ENCODE measurements at places on chromosomes 7 and 10.

- H3K36me3 ChIP-seq, result no peaks in the 10 kb centered on the region
- no peak overlapping the region for H3K4me3 ChIP-seq
- no peaks in the 10 kb centered on the region for H3K27me3 ChIP-seq
These were observed 252.5 kb upstream of the VWC2 start for GRCh38 chr7:49520951-49521350.

- peaks cover 53% of the 10 kb centered on the region for H3K27me3 ChIP-seq
- H3K4me1 ChIP-seq, result peaks cover 3% of the 10 kb centered on the region
- DNase-seq, result no peak
- no peaks in the 10 kb centered on the region for H3K36me3 ChIP-seq
- no peak overlapping the region for H3K4me3 ChIP-seq
These were observed 82.5 kb downstream of the ZNF467 start for GRCh38 chr7:149690688-149691446.

DNA sequence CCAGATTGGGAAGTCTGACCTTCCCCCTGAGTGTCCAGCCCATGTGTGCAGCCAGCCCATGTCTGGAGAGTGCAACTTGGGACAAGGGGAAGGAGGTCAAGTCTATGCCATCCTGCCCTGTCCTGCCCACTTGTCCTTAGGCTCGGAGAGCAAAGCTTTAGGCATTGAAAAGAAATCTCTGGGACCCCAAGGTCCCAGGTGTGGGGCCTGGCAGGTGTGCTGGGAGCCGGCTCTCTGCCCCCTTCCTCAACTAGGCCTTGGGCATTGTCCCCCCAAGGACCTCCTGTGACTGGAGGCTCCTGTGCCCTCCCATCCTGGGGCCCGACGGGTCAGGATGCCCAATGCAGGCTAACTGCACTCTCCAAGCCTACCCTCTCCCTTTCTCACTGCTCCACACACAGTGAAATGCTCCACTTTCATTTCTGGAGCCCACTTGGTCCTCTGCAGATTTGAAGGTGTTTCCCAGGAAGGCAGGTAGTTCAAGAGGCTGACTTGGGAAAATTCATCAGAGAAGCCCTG, 124.7 kb downstream of the PTPN20 start:
- H3K4me1 ChIP-seq, result peaks cover 11% of the 10 kb centered on the region
- H3K27me3 ChIP-seq, result no peaks in the 10 kb centered on the region
- peak; percentile 67 for DNase-seq
- H3K36me3 ChIP-seq, result no peaks in the 10 kb centered on the region
- no peak overlapping the region for H3K4me3 ChIP-seq

DNA sequence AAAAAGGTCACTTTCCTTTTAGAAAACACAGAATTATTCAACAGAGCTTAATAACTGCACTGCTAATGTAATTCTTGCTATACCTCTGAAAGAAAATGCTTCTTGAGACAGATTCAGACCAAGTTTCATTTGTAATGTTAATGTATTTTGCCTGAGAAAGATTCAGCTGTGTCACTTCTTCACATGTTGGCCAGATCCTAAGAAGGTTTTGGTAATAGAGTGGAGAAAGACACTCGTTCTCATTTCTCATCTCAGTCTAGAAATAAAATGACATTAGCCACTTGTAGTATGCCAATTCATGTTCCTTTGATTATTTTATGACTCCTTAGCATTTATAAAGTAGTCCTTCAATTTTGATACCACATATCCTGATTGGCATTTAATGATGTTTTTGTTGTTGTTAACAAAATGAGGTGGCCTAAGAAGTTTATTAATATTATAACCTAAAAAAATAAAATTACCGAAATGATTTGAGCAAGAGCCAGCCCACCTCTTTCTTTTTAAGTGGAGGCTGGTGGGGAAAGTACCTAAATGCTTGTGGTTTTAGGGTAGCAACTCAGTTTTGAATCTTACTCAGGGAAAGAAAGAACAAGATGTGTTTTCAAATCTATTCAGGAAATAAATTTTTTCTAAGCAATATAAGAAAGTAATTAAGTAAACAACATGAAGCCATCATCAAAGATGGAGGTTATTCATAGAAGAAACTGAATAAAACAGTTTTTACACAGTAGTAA, 16.4 kb upstream of the ELAPOR2 start:
- H3K36me3 ChIP-seq, result no peaks in the 10 kb centered on the region
- no peak overlapping the region for H3K4me3 ChIP-seq
- H3K27ac ChIP-seq, result no peak overlapping the region
- DNase-seq, result no peak
- no peaks in the 10 kb centered on the region for H3K27me3 ChIP-seq
- H3K4me1 ChIP-seq, result no peaks in the 10 kb centered on the region

- no peak overlapping the region for H3K27ac ChIP-seq
- H3K4me1 ChIP-seq, result no peaks in the 10 kb centered on the region
- no peak for DNase-seq
- no peaks in the 10 kb centered on the region for H3K27me3 ChIP-seq
- H3K4me3 ChIP-seq, result no peak overlapping the region
These were observed 21.3 kb downstream of the MSRB2 start for GRCh38 chr10:23116486-23117205.

DNA sequence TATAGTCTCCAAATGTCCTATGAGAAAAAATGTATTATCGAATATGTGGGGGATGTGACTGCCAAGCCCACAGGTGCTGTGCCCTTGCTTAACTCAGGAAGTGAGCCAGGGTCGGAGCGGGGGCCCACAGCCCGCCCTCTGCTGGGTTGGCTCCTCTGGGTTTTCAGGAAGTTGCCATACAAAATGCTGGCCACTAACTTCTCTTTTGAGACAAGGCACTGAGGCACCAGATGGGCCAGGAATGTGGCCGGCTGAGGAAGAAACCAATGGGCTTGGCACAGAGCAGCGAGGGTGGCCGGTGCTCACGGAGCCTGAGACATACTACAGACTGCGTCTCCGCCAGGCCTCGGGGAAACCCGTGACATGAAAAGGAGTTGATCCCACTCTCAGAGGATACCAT, 58.9 kb downstream of the FAM53B start:
- H3K4me1 ChIP-seq, result peaks cover 68% of the 10 kb centered on the region
- H3K27me3 ChIP-seq, result no peaks in the 10 kb centered on the region
- H3K4me3 ChIP-seq, result no peak overlapping the region
- no peak for DNase-seq
- H3K27ac ChIP-seq, result peak overlapping the region; percentile 36
- H3K36me3 ChIP-seq, result peaks cover 28% of the 10 kb centered on the region

GRCh38 chr7:107035446-107035845, 9.1 kb upstream of the PRKAR2B start:
- H3K4me1 ChIP-seq, result no peaks in the 10 kb centered on the region
- H3K27me3 ChIP-seq, result no peaks in the 10 kb centered on the region
- no peak overlapping the region for H3K4me3 ChIP-seq
- no peak overlapping the region for H3K27ac ChIP-seq

DNA sequence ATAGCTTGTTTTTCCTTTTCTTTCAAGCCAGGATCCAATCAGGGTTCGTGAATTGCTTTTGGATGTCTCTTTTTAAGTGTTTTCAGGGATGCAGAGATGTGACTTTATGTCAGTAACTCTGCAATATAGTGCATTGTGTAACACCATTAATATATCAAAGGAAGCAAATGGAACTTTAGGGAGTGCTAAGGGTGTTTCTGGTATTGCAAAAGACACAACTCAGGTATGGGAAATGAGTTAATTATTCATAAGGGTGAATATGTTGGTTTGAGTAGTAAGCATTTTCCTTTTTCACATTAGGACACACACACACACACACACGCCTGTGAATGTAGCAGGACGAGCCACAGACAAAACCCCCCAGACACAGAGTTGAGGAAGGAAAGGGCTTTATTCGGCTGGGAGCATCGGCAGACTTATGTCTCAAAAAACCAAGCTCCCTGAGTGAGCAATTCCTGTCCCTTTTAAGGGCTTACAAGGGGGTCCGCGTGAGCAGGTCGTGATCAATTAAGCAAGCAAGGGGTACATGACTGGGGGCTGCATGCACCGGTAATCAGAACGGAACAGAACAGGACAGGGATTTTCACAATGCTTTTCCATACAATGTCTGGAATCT, 31.8 kb upstream of the GSDME start:
- no peak for DNase-seq
- H3K36me3 ChIP-seq, result no peaks in the 10 kb centered on the region
- H3K27me3 ChIP-seq, result no peaks in the 10 kb centered on the region

GRCh38 chr10:45997557-45997956, 25.3 kb downstream of the TIMM23 start:
- H3K4me1 ChIP-seq, result no peaks in the 10 kb centered on the region
- no peak overlapping the region for H3K4me3 ChIP-seq
- peaks cover 59% of the 10 kb centered on the region for H3K36me3 ChIP-seq

GRCh38 chr7:3767917-3768777, 467.1 kb downstream of the SDK1 start:
- DNase-seq, result no peak
- H3K36me3 ChIP-seq, result no peaks in the 10 kb centered on the region
- no peak overlapping the region for H3K4me3 ChIP-seq
- no peak overlapping the region for H3K27ac ChIP-seq
- H3K4me1 ChIP-seq, result no peaks in the 10 kb centered on the region

- no peak for DNase-seq
- H3K4me1 ChIP-seq, result no peaks in the 10 kb centered on the region
- no peaks in the 10 kb centered on the region for H3K27me3 ChIP-seq
- peaks cover 46% of the 10 kb centered on the region for H3K36me3 ChIP-seq
- no peak overlapping the region for H3K4me3 ChIP-seq
These were observed 8.1 kb downstream of the TFAM start for GRCh38 chr10:58393317-58393716.

DNA sequence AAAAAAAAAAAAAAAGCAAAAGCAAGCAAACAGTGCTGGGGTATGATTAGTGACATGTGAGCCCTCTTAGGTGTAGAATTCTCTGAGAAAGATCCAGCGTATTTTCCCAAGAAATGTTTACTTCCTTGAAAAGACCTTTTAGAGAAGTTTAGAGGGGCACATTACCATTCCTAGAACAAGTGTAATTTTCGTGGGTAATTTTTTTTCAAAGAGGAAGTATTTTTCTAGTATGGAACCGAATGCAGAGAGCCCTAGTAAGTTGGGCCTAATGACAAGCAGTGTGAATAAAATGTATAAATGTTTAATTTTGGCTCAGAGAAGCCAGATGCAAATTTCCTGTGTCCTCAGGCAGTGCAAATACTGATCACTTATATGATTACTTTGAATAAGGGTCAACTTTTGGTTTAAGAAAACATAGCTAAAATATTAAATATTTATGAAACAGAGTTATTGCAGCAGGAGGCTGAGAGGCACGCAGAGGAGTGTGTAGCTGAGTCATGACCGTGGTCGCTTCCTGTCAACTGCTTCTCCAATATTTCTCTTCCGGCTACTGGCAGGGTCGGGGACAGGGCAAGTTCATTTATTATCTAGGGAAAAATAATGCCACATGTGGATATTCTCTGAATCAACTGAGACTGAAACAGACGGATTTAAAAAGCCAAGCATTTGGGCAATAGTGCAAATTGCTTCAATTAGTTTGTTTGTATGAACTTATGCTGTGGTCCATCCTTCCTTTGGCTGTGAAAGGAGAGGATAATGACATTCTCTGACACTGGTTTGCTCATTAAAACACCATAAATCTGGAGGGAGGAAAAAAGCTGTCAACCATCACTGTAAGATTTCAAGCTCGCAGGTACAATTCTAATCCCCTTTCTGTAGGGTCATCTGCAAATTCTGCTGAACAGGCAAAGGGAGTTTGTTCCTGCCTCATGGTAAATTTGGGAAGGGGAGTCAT, 495.2 kb downstream of the GLRX3 start:
- no peaks in the 10 kb centered on the region for H3K4me1 ChIP-seq
- H3K4me3 ChIP-seq, result no peak overlapping the region
- H3K27me3 ChIP-seq, result peaks cover 9% of the 10 kb centered on the region
- no peaks in the 10 kb centered on the region for H3K36me3 ChIP-seq
- DNase-seq, result no peak

DNA sequence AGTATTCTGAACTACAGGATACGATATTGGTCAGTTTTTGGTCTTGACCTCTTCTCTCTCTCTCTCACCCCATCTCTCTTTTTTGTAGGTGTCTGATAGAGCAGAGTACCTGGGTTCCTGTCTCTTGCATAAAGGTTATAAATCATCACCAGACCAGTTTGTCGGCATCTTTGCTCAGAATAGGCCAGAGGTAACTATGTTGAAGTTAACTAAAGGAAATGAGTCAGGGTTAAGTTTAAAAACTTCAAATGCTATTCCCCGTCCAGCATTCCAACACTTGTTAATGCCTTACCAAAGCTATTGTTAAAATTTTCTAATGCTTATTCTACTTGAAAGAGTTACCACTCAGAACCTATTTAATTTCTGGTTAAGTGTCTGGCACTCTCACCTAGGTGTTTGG, 30.7 kb downstream of the ACSL5 start:
- no peak overlapping the region for H3K4me3 ChIP-seq
- no peak for DNase-seq
- no peaks in the 10 kb centered on the region for H3K36me3 ChIP-seq

GRCh38 chr7:12458520-12459131, 55.0 kb upstream of the VWDE start:
- no peak for DNase-seq
- H3K36me3 ChIP-seq, result no peaks in the 10 kb centered on the region
- H3K27ac ChIP-seq, result no peak overlapping the region

DNA sequence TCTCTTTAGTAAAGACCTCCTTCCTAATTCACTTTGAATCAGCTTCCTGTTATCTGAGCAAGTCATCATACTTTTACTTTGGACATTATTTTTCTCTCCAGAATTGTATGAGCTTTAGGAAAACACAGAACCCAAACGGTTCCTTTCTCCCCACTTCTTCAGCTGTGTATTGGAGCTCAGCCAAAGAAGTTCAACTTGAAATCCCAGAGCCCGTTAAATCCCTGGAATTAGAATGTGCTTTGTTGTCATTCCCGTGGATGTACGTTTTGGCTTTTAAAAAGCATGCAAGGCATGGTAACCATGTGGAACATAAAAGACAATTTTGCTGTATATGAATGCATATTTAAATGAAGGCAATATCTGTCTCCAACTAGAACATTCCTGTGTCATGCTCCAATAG, 46.6 kb downstream of the AGMO start:
- no peaks in the 10 kb centered on the region for H3K27me3 ChIP-seq
- H3K4me3 ChIP-seq, result no peak overlapping the region
- no peaks in the 10 kb centered on the region for H3K36me3 ChIP-seq
- DNase-seq, result no peak
- no peak overlapping the region for H3K27ac ChIP-seq

DNA sequence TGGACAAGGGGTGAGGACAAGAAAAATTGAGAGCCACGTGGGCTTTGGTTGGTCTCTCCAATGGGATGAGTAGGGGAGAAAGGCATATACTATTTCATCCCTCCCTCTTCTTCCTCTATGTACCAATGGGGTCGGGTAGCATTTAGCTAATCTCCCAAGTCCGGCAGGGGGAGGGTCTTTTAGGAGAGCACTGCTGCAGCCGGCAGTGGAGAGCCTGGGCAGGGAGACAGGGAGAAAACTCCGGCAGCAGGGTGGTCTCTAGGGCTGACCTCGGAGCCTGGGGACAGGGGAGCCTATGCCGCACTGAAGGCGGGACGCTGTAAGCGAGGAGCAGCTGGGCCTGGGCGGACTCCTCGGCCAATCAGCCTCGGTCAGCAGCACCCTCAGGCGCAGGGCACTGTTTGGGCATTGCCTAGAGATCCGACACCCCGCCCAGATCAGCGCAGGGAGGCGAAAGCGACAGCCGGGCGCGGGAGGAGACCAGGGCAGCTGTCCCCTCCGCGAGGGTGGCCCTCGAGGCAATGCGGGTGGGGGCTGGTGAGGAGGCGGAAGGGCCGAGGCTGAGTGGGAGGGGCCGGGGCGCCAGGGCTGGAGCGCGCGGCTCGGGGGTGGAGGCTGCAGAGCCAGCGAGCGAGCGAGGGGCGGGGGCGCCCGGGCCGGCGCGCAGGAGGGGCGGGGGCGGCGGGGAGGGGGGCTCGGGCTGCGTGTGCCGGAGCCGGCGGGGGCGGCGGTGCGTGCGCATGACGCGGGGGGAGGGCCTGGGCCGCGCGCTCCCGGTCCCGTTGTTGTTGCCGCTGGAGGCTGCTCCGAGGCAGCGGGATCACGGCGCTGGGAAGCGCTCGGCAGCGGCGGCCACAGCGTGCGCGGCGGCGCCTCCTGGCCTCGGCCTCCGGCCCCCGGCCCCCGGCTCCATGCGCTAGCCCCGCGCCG, at the start of gene AGAP3:
Gene AGAP3, plus strand, starts transcription at position 785 of the 930 bp plus-strand sequence. CDS start 267 bp downstream, outside the sequence.
- no peaks in the 10 kb centered on the region for H3K36me3 ChIP-seq
- no peaks in the 10 kb centered on the region for H3K27me3 ChIP-seq
- DNase-seq, result peak; percentile 94
- peaks cover 78% of the 10 kb centered on the region for H3K4me1 ChIP-seq
